GM03348 (cell line): ENCODE measurements at places on chromosomes 13 and 19.

- peak; percentile 81 for DNase-seq
Observed at GRCh38 chr13:29362849-29363604, 232.5 kb downstream of the SLC7A1 start.

DNA sequence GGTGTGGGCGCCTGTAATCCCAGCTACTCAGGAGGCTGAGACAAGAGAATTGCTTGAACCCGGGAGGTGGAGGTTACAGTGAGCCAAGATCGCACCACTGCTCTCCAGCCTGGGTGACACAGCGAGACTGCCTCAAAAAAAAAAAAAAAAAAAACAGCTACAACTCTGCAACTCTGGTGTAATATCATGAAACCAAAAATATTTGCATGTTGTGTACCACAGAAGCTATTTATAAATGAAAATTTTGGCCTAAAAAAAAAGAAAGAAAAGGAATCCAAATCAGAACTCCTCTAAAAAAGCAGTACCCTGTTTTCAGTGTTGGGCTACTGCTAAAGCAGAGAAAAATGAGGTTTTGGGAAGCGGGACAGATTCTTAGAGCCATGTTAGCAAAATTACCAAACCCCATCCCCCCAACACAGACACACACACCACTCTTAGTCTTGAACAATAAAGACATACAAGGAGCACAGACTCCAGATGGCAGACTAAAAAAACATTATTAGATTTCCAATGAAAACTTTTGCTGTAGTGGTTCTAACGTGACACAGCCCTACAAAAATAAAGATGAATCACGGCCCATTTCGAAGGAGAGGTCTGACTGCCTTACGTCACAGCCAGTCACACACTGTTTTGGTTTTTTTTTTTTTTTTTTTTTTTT lies 51.5 kb downstream of the INSR start:
- peak; percentile 85 for DNase-seq

DNA sequence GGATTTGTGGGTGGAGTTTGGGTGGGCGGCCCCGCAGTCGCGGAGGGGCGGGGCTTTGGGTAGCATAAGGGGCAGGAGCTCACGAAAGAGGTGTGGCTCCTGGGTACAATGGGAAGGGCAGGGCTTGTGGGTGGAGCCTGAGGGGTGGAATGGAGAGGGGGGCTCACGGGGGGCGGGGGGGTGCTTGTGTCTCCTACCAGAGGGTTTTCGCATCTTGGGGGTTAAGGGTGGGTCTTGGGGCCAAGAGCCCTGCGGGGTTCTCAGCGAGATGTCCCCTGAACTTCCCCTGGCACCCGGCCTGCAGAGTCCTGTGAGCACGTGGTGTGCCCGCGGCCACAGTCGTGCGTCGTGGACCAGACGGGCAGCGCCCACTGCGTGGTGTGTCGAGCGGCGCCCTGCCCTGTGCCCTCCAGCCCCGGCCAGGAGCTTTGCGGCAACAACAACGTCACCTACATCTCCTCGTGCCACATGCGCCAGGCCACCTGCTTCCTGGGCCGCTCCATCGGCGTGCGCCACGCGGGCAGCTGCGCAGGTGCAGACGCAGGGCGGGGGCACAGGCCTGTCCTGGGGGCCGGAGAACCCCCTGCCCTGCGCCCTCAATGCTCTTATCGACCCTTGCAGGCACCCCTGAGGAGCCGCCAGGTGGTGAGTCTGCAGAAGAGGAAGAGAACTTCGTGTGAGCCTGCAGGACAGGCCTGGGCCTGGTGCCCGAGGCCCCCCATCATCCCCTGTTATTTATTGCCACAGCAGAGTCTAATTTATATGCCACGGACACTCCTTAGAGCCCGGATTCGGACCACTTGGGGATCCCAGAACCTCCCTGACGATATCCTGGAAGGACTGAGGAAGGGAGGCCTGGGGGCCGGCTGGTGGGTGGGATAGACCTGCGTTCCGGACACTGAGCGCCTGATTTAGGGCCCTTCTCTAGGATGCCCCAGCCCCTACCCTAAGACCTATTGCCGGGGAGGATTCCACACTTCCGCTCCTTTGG lies 5.1 kb downstream of the FSTL3 start:
- no peak for DNase-seq

DNA sequence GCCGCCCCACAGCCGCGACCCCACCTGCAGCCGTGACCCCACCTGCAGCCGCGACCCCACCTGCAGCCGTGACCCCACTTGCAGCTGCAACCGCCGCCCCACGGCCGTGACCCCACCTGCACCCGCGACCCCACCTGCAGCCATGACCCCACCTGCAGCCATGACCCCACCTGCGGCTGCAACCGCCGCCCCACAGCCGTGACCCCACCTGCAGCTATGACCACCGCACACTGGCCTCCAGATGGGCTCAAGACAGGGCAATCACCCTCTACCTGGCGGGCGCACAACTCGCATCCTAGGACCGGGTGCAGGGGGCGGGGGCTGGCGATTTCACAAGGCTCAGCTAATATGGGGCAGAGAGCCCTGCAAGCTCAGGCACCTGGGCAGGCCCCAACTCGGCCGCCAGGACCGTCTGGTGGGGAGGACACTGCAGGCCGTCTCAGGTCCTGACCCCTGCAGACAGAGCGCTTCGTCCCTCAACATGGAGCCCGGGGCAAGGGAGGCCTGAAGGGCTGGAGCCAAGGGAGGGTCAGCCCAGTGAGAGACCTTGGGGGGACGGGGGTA lies 15.1 kb downstream of the SBNO2 start:
- no peak for DNase-seq

- DNase-seq = no peak
Observed at GRCh38 chr13:46562581-46562980, 9.6 kb downstream of the LRCH1 start.

DNA sequence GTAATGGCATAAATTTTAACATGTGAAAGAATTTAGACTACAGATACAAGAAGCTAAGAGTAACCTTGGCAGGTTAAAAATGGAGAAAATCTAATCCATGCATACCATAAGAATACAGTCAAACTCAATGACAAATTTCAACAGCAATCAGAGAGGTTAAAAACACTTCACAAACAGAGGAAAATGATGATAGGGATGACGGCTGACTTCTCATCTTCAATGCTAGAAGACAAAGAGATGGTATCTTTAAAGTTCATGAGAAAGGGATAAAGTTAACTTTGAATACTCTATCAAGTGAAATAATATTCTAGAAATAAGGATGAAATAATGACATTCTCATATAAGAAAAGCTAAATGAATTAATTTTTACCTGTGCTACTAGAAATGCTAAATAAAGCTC lies 1130.2 kb upstream of the MIR17HG start:
- no peak for DNase-seq

DNA sequence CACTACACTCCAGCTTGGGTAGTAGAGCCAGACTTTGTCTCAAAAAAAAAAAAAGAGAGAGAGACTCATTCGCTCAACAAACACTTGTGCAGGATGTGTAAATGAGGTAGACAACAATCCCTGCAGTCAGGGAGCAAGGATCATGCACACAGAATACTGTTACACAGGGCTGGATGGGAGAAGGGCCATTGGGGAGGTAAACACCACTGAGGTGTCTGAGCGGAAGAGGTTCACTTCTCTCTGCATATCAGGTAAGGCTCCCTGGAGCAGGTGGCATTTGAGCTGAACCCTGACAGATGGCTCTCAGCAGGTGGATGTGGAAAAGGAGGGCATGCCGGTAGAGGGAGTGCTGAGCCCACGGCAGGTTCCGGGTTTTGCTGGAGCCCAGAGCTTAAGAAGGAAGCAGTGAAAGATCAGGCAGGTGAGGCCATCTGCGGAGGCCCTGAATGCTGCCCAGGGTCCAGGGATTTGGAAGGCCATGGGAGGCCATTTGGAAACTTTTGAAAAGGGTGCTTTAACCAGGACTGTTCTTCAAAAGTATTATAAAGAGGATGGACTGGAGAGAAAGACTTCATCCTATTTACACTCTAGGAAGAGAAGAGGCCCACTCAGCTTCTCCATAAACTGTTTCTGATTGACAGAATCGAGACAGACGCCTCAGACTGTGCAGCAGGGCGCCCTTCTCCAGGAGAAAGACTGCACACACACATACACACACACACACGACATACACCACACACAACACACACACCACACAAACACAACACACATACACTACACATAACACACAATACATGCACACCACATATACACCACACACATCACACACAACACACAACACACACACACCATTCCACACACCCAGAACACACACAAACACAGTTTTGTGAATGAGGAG lies 199.4 kb downstream of the USP12 start:
- no peak for DNase-seq

DNA sequence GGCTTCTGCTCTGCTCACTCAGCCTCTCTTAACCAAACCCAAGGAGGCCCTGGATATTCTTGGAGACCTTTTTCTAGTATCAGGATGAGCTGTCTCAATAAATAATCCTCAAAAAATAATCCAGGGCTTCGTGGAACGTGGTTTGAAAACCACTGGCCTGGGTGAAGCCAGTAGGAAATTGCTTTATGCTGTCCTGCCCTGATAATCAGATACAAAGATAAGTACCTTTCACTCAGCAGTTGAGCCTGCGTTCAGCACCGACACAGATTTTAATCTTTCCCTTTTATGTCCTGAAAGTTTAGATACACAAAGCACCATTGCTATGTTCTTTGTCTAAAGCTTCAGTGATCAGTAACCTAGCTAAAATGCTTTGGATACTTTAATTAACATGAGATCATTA lies 460.0 kb downstream of the RFC3 start:
- DNase-seq = no peak

DNA sequence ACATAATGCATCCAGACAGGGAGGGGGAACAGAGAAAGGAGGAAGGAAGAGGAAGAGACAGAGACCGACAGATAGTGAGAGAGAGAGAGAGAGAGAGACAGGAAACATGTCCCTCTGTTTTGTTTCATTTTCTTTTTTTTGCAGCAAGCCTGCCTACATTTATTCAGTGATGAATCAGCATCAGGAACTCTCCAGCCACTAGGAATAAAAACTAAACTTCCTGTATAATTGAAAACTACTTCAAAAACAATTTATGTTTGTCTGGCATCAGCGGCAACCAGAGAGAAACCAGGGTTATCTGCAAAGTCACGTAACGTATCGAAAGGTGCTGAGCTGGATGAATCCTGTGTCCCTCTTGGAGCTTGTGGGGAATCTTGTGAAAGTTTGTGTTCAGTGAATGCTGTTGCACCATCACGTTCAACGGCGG lies 148.6 kb upstream of the SOX21 start:
- DNase-seq = peak; percentile 13

- no peak for DNase-seq
Observed at GRCh38 chr19:34555447-34555846, 73.9 kb downstream of the WTIP start.

- DNase-seq = no peak
Observed at GRCh38 chr19:5271145-5271544, 69.5 kb downstream of the PTPRS start.

DNA sequence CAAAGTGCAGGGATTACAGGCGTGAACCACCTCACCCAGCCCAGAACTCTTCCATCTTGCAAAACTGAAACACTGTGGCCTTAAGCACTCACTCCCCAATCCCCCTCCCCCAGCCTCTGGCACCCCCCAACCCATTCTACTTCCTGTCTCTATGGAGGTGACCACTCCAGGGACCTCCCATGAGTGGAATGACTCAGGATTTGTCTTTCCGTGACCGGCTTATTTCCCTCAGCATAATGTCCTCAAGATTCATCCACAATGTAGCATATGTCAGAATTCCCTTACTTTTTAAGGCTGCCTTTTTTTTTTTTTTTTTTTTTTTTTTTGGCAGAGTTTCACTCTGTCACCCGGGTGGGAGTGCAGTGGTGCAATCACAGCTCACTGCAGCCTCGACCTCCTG lies 3.6 kb upstream of the F2RL3 start:
- no peak for DNase-seq

DNA sequence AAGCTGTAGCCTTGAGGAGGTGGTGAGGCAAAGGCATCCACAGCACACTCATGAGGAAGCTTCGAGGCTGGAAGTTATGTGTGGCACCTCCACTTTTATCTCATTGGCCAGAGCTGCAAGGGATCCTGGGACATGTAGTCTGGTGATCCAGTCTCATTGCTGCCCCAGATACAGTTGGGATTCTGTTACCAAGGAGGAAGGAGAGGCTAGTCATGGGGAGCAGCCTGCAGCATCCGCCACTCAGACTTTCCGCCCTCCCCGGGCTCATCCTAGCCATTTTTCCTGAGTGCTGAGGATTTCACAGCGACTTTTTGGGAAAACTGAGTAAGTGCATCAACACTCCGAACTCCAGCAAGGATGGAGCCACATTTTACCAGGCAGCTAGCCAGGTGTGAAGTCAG lies 74.4 kb downstream of the DPF1 start:
- DNase-seq = no peak
